ELR (cell line): ENCODE measurements at places on chromosomes 11 and 22.

DNA sequence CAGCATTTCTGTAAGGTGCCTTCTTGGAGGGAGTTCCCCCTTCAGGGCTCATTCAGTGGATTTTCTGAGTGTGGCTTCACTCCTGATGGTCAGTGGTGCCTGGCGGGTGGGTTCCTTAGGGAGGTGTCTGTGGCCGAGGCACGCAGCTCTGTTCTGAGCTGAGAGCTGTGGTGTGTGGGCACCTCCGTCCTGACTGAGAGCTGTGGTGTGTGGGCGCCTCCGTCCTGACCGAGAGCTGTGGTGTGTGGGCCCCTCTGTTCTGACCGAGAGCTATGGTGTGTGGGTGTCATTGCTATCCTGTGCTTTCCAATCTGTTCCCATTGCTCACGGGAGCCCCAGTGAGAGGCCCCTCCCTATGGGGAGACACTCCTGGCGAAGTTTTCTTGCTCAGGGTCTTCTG, 39.8 kb downstream of the MUC6 start:
- no peak for DNase-seq

DNA sequence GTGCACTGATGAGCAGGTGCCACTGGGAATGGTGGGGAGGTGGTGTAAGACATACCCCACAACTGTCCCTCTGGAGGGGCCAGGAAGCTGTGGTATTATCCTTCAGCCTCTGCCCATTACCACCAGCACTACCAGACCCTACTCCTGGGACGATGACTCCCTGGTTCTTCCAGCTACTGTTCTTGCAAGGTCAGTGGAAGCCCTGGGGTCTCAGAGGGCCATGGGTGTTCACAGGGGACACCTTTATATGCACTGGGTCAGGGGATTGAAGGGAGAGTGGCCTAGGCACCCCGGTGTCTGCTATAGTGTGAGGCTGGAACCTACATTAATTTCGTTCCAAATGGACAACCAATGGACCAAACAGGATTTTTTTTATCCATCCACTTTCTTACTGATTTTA, 102.1 kb downstream of the RPS6KA4 start:
- no peak for DNase-seq

- no peak for DNase-seq
Observed at GRCh38 chr11:17563961-17564686, 17.1 kb downstream of the OTOG start.

GRCh38 chr11:69848201-69848600, 29.0 kb upstream of the FGF3 start:
- no peak for DNase-seq

DNA sequence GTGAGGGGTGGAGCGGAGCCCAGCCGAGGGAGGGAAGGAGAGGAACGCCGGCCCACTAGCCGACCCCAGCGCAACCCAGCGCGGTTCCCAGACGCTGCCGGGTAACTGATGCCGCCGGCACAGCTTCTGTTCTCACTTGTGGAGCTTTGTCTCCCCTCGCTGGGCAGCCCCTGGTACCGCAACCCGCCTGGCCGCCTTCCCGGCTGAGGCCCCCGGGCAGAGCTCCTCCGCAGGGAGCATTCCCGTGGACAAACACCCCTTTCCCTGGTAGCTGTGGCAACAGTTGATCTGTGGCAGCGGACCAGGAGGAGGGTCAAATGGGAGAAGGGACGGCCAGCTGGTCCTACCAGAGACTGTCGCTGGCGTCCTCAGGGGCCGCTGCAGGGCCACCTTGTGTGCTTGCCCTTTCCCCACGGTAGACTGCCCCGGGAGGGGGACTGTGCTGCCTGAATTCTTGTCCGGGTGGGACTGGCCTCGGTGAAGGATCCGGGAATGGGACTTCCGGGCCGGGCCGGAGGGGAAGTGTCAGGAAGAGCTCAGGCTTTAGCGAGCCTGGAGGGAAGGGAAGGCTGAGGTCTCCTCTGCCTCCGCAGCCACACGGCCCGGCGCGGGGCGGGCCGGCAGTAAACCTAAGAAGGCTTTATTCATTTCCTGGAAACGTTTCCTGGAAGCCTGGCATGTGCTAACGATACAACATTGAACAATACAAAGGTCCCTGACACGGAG, 468.0 kb downstream of the OPCML start:
- peak; percentile 67 for DNase-seq

GRCh38 chr11:83436855-83437254, 150.7 kb upstream of the CCDC90B start:
- DNase-seq, result no peak

DNA sequence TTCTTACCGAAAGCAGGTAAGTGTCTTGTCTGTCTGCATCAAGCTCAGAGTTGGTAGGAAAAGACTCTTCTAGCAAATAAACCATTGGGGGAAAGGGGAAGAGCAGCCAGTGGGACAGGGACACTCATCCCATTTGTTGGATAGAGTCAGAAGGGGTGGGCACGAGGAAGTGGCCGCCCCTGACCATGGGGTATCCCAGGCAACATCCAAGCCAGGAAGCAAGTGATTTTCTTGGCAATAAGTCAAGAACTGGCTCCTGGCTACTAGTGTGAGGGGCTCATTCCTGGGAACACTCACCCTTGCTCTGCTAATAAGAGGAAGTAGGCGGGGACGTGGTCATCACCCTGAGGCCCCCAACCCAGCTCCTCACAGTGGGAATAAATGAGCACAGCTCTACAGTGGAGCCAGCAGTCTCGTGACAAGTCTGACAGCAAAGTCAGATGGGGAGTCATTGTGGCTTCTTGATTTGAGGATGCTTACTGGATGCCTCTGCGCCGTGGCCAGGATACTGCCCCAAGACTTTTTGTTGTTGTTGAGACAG, 6.7 kb downstream of the SLC25A18 start:
- DNase-seq, result peak; percentile 55

DNA sequence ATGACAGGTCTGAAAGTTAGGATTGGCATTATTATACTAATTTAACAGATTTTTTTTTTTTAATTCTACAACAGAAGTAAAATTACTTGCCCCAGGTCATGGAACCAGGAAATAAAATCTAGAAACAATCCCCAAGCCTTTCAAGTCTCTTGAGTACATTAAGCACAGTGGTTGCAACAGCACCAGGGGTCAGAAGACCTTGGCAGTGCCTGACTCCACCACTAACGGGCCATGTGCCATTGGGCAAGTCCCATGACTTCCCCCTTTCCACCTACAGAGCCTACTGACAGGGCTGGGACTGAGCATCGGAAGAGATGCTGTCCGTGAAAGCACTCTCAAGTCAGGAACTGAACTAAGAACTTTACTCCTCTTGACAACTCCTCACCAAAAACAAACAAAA, 98.6 kb upstream of the AKIP1 start:
- DNase-seq, result no peak

GRCh38 chr11:121521145-121522042, 68.6 kb upstream of the SORL1-AS1 start:
- DNase-seq, result peak; percentile 3

- no peak for DNase-seq
Observed at GRCh38 chr11:76903325-76903724, 42.6 kb downstream of the ACER3 start.

DNA sequence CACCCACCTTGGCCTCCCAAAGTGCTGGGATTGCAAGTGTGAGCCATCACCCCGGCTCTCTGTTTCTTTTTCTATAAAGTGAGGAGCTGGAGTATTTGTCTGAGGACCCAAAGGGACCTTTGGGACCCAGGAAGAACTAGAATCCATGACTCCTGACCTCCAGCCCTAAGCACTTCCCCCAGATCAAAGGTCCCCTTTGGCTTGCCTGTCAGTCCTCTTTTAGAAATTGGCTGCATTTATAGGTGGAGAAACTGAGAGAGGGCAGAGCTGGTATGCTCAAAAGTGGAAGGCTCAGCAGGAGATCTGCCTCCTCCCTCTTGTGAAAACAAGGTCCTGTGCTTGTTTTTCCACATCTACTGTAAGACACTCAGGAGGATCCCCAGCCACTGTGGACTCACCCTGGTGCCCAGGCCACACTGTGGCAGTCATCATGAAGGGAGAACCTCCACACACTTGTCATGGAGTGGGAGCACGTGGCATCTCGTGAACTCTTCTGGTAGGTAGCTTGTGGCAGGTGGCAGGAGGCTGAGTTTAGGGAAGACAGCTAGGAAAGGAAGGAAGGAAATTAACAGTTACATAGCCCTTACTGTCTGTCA, 12.4 kb upstream of the PLEKHA7 start:
- DNase-seq, result no peak
